CD4-positive, alpha-beta T cell (primary cell): ENCODE measurements at places on chromosomes 6 and 20.

- no peak for DNase-seq
Measured at GRCh38 chr6:104123227-104123626, 736.5 kb downstream of the HACE1 start.

DNA sequence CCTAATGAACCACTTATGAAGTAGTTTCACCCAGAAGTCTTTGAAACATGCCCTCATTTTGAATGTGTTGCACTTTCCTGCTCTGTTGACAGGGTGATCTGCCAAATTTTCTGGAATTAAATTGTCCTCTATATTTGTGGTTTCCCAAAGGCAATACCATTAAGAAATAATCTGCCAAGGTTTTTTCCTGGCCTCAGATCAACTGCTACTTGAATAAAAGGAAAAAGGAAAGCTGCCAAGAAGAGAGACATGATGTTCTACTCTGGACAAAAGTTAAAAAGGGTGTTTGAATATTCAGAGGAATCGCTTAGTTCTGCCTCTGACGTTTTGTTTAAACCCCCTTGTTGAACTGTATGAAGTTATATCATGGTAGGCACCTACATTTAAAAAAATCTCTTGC, 37.4 kb upstream of the ARMH2 start:
- no peak for DNase-seq

DNA sequence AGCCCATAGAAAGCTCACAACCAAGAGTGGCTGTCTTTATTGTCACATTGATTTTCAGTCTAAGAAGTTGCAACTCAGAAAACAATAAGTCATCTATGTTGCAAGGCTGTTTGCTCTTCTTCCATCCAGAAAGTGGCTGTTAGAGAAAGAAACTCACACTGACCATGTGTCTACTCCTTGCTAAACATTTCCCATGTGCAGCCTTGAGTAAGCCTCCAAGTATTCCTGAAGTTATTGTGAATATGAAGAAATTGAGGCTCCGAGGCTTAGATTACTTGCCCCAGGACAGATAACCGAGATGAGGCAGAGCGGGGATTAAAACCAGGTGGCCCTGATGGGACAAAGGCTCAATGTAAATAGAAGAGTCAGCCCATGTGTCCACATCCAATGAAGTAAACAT, 105.0 kb downstream of the SPTLC3 start:
- DNase-seq, result no peak

GRCh38 chr6:129455126-129455769, 254.7 kb downstream of the ARHGAP18 start:
- DNase-seq, result no peak

DNA sequence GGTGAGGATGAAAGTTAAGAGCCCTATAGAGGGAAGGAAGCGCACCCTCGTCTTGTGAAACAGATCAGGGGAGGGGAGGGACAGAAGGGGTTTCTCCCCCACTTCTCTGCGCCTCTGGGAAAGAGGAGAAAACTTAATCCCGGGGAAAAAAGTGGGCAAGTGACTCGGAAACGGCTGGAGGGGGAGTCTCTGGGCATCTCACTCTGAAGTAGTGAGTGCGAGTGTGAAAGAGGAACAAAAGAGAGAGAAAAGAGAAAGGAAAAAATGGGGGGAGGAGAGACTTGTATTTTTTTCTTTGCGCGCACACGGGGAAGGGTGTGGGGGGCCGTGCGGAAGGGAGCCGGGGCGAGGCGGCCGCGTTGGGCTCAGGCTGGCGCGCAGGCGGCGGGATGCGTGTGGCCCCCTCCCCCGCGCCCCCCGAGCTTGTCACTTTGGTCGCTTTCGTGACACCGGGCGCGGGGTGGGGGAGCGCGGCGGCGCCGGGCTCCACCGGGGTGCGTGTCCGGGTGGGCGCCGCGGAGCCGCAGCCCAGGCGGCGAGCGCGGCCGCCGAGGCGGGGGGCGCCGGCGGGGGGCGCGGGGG, 454 bp downstream of the L3MBTL3 start:
- peak; percentile 71 for DNase-seq

DNA sequence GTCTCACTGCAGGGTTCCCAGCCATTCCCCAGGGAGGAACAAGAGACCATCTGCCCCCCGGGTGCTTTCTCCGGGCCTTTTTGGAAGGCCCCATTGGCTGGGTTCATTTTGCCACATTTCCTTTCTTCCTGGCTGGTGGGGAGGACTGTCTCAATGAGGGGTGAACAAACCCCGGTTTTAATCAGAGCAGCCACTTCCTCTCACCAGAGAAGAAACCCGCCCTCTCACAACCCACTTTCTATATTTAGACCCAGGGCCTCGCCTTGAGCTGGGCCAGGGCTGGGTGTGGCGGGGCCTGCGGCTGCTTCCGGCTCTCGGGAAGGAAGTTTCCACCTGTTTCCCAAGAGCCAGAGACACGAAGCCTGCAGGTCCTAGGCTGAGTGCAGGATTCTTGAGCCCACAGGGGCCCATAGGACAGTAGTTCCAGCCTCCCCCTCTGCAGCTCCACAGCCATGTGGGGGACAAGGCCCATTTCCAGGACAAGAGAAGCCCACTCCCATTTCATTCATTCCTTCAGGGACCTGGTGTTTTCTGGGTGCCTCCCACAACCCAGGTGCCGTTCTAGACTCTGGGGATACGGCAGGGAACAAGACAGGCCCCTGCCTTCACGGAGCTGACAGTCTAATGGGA, 41.8 kb downstream of the RBM38 start:
- DNase-seq, result no peak
